ENCODE measurements at places on chromosomes 5 and 9.

GRCh38 chr5:114101153-114101552 is 260.7 kb upstream of the KCNN2 start:
- DNase-seq, result no peak

GRCh38 chr5:50655067-50655809 is 11.2 kb upstream of the PARP8 start:
- DNase-seq, result no peak

GRCh38 chr5:92504346-92504745 is 1076.7 kb downstream of the NR2F1-AS1 start:
- no peak for DNase-seq

GRCh38 chr5:167871091-167871490 is 420.4 kb upstream of the WWC1 start:
- DNase-seq, result no peak

DNA sequence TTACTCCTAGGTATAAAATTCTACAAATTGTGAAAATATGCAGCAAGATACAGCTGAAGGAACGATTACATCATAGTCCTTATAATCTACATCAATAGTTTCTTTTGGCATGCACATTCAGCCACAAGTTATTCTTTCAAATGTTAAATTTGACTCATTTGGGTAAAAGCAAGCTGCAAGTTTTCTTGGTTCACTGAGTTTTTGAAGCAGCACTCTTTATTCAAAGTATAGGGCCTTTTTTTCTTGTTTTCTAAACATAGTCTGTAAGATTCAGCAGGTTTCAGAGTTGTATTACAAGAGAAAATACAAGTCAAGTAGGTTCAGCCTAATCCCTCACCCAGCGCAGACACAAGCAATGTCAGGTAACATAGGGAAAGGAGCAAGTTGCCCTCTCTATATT is 981.5 kb downstream of the PTPRD start:
- DNase-seq, result no peak

- no peak for DNase-seq
Measured at GRCh38 chr5:112192866-112193265, 226.2 kb downstream of the EPB41L4A start.

GRCh38 chr5:148163345-148163744 is 5.0 kb upstream of the SPINK14 start:
- no peak for DNase-seq

- no peak for DNase-seq
Measured at GRCh38 chr9:79567671-79568098, 4.1 kb upstream of the TLE4 start.

DNA sequence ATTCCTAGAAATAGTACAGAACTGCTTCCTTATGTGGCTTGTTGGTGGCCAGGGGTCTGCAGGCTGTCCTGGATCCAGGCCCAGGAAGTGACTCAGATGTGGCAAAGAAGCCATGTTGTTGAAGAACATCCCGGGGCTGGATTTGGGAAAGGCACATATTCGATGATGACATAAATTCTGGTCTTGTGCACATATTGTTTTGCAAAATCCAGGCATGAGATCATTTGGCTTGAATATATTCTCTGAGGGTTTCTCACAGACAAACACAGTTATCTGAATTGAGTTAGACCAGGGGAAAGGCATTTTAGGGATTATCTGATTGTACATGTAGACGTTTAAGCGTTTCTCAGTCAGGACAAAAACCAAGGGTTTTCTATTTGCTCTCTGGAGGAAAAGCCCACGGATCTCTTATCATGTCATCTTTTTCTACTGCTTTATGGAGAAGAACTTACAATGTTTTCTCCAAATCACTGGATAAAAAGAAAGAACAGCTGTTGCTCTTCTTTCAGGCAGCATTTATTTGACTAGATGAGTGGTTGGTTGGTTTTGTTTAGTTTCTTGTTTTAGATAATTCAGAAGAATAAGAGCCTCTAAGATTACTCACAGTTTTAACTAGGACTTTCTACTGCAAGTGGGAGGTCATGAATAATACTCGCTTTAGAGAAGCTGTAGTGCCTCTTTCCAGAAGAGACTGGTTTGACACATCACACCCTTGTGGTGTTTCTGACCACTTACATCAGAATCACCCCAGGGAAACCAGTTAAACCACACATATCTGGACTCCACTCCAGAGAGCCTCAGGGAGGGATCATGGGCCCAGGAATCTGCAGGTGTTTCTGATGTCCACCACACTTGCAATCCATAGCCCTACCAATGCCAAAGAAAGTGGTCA is 29.5 kb upstream of the LHFPL2 start:
- DNase-seq, result peak; percentile 39

GRCh38 chr5:554284-554988 is 30.2 kb upstream of the SLC9A3 start:
- no peak for DNase-seq

DNA sequence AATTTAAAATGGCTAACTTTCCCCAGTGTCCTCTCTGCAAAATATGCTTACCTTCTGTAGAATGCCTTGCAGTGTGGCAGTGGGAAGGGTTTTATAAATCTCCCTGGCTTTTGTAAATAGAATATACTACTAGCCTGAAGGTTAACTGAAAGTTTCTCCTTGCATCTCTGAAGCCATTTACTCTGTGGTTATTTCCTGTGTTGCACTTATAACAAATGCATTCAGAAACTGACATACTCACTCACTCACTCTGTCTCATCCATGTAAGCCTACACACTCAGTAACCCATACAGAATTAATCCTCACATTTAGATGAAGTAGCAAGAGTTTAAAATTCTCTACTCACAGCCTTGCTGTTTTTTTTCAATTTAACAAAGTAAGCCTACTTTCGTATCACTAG is 87.1 kb upstream of the SH3GL2 start:
- DNase-seq, result no peak

GRCh38 chr5:175123542-175123941 is 320.4 kb downstream of the DRD1 start:
- DNase-seq, result no peak

- DNase-seq, result peak; percentile 75
Measured at GRCh38 chr5:158382473-158382872, 523.5 kb upstream of the CLINT1 start.

GRCh38 chr5:41097642-41098041 is 26.5 kb upstream of the MROH2B start:
- no peak for DNase-seq

GRCh38 chr5:72167804-72168203 is 60.5 kb downstream of the MAP1B start:
- no peak for DNase-seq

- DNase-seq, result no peak
Measured at GRCh38 chr5:57753446-57753845, 270.8 kb upstream of the ACTBL2 start.

DNA sequence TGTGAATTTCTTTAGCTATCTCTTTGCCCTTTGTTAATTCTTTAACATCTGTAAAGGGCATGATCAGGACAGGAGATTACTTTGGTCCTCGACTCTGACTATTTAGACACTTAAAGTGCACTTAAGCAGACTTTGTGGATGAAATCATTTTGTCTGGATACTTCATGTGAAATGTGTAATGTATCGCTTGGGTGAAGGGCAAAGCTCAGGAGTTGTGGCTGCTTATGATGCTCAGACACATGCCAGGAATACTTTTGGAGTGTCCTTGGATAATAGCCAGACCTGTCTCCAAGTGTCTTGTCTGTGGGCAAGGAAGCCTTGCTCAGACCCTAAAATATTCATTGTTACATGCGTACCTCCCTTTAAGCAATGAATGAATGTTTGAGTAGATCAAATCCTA is 87.8 kb downstream of the RAI14 start:
- no peak for DNase-seq

- no peak for DNase-seq
Measured at GRCh38 chr9:20702570-20702969, 18.5 kb downstream of the FOCAD start.

DNA sequence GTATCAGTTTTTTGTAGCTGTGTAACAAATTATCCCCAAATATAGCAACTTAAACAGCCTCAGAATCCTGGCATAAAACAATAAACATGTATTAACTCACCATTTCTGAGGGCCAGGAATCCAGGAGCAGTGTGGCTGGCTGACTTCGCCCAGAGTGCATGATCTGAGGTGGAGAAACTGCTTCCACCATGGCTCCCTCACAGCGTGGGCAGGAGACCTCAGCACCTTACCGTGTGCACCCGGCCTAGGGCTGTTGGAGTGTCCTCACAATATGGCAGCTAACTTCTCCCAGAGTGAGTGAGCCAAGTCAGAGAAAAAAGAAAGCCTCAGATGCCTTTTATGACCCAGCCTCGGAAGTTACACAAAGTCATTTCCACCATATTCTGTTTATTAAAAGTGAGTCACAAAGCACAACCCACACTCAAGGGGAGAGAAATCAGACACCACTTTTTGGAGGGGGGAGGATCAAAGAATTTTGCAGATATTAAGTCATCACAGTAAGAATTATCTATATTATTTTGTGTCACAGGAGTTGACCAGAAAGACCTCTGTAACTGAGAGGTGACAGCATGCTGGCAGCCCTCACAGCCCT is 59.6 kb downstream of the TSTD2 start:
- DNase-seq, result no peak

- no peak for DNase-seq
Measured at GRCh38 chr9:98925956-98926355, 17.8 kb upstream of the COL15A1 start.

- DNase-seq, result no peak
Measured at GRCh38 chr5:179771311-179771895, 22.4 kb upstream of the LTC4S start.

DNA sequence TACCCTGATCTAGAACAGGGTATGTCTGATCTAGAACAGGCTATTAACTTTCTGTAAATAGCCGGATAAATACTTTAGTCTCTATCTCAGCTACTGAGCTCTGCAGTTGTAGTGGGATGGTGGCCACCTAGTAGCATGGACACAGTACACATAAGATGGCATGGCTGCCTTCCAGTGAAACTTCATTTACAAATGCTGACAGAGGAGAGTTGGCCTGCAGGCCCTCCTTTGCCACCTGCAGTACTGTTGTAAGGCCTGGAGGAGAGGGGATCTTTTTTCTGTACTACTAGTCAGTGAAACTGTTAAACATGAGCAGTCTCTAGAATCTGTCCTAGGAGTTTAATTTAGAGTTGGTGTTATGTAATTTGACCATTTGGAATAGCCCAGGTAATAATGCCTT is 86.0 kb downstream of the TRIO start:
- no peak for DNase-seq

GRCh38 chr5:146731909-146732659 is 146.5 kb downstream of the PPP2R2B start:
- peak; percentile 21 for DNase-seq

- DNase-seq, result no peak
Measured at GRCh38 chr9:77291714-77292113, 114.4 kb downstream of the VPS13A start.

DNA sequence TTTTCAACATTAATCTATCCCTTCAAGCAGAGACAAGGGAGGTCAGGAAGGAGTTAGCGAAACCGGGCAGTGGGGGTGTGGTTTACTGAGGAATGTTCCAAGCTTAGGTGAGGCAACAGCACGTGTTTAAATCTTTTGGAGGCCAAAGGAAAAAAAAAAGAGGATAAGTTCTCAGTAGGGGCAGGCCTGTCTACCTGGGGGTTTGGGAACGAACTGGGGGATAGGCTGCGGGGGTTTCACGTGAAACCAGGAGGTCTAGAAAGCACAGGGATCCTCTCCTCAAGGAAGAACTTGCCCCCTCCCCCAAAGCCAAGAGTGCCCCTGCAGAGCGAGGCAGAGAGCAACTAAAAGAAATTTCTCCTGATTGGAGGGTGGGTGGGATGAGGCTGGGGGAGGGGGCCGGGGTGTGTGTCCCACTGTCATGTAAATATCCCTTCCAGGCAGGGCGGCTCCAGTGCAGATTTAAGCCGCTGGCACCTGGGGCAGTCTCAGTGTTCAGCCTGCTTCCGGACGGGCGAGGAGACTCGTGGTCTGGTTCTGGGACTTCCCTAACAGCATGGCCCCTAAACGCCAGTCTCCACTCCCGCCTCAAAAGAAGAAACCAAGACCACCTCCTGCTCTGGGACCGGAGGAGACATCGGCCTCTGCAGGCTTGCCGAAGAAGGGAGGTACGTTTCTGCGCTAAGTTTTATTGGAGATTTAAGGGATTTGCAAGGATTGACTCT is 5.5 kb upstream of the SET start:
- no peak for DNase-seq

- no peak for DNase-seq
Measured at GRCh38 chr5:159130871-159131270, 31.2 kb upstream of the EBF1 start.

DNA sequence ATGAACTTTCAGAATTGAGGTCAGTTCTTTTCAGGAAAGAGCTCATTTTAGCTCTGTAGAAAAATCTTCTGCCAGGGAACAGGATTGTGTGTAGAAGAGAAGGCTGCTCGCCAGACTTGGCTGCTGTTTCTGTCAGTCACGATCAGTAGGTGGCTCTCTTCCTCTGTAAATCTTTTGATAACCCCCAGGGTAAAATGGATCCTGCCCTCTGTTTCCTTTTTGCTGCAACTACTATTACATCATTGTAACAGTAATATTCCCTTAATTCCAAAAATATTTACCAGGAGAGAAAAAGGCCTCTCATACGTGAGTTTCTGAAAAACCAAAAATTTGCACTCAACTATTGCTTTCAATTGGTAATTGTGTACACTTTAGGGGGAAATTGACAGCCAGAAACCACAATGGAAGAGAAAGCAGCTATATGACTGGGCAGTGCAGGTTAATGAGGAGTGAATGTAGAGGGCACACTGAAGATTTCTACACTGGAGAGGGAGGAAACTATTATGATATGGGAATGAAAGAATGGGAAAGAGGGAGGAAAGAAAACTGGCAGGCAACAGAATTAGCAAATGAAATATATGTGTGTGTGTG is 12.3 kb downstream of the IFNA21 start:
- no peak for DNase-seq

- DNase-seq, result no peak
Measured at GRCh38 chr5:125584140-125584520, 837.7 kb upstream of the ZNF608 start.

GRCh38 chr9:136255166-136255538 is 9.5 kb upstream of the QSOX2 start:
- DNase-seq, result no peak

- no peak for DNase-seq
Measured at GRCh38 chr5:138712791-138713190, 40.4 kb upstream of the CTNNA1 start.

DNA sequence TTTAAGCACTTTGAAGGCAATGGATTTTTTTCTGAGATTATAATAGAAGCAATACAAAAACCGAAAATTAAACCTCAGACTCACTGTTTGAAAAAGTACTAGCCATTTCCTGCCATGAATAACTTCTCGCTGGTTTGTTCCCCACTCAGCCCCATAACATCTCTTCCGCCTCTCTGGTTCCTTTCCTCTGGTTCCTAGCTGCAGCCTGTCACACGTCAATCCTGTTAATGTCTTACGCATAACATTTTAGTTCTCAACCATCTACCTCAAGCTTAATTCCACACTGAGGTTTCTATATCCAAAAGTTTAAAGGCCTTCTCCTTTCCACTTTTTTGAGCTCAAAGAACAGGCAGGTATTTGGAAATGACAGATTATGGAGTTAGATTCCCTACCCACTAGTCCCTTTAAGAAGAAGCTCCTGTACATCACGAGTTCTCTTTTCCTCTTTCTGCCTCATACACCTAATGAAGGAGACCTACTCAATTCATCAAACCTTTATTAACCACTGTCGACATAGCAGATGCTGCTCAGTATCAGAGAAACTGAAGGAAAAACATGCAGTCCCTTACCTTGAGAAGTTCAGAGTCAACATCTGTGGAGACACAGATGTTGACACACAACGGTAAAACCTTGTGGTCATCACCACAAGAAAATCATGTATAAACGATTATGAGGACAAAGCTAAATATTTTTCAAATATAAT is 243.0 kb upstream of the PTGER4 start:
- no peak for DNase-seq

Measured in T1000 (cell line).